ENCODE measurements at places on chromosomes 1 and 21. TPM values are rescaled to one million over a fixed set of nuclear protein-coding genes. Genes with fewer than 3 reads are reported as not detected.

Gene ABL2
- polyA plus RNA-seq: 13.5 TPM

Gene TNFRSF8
- polyA plus RNA-seq: 0.57 TPM

- DNase-seq: no peak
Measured at GRCh38 chr1:26582053-26582835, 52.7 kb downstream of the RPS6KA1 start.

- DNase-seq: no peak
Measured at GRCh38 chr21:41894922-41895557, 15.9 kb upstream of the PRDM15 start.

Gene LMX1A
- polyA plus RNA-seq: not detected

DNA sequence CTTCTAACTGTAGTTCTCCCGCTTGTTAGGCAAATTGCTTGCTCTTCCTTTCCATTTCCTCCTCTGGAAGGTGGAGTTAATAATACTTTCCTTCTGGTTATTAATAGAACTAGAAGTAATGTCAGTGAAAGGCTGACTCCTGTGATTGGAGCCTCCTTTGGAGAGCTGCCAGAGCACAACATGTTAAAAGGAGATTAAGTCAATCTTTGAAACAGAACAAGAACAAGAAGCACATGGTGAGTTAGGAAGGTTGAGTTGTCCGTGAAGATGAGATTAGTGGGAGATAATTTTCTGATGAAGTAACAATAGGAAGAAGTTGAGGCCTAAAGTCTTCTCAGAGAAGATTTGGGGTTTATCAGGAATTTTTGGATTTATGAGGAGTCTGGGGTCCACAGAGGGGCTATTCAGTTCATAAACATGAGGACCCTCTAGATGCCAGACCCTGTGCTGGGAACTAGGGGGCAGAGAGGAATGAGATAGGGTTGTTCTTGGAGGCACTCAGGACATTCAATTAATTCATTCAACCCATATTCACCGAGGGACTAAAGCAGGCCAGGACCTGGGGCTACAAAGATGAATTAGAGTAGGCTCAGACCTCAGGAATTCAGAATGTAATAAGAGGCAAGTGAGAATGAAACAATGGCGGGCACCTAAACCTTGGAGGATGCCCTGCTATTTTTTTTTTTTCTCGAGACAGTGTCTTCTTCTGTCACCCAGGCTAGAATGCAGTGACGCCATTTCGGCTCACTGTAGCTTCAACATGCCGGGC lies 40.7 kb upstream of the DHCR24 start:
- DNase-seq: no peak

Gene ADAMTS5
- polyA plus RNA-seq: 23.3 TPM
